ENCODE measurements at places on chromosomes 5 and 9.

GRCh38 chr5:138241688-138242571 lies 28.8 kb upstream of the CDC23 start:
- DNase-seq: peak; percentile 84

DNA sequence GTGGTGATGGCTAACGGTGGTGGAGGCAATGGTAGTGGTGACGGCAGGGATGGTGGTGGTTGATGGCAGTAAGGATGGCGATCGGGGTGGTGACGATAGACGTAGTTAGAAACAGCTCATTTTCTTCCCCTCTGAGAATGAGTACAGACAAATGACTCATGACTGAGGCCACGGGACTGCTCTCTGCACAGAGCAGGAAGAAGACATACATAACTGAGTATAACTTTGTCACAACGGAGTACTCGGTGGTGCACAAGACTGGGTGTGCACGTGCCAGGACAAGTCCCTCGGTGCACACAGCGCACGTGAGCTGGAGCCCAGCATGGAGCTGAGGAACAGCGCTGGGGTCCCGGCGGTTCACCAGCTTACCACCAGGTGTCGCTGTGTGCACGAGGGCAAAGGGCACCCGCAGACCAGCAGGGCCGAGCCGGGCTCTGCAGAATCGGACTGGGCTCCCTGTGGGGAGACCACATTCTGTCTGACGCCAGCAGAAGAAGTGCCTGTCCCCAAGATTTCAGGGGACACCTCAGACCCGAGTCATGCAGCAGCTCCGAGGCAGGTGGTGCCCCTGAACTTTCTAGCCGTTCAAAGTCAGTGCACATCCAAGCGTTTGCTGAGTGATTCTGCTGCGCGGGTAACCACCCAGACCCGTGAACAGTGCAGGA lies 188.6 kb downstream of the FSTL4 start:
- DNase-seq: peak; percentile 71

GRCh38 chr5:132426525-132427138 lies 57.1 kb downstream of the SLC22A5 start:
- DNase-seq: no peak

GRCh38 chr9:127526655-127527559 lies 75.6 kb downstream of the LRSAM1 start:
- no peak for DNase-seq

- no peak for DNase-seq
Measured at GRCh38 chr5:173454736-173455598, 126.8 kb upstream of the STC2 start.

GRCh38 chr5:31300501-31300900 lies 107.0 kb downstream of the CDH6 start:
- no peak for DNase-seq

GRCh38 chr5:93461756-93462155 lies 119.3 kb downstream of the NR2F1-AS1 start:
- DNase-seq: no peak

DNA sequence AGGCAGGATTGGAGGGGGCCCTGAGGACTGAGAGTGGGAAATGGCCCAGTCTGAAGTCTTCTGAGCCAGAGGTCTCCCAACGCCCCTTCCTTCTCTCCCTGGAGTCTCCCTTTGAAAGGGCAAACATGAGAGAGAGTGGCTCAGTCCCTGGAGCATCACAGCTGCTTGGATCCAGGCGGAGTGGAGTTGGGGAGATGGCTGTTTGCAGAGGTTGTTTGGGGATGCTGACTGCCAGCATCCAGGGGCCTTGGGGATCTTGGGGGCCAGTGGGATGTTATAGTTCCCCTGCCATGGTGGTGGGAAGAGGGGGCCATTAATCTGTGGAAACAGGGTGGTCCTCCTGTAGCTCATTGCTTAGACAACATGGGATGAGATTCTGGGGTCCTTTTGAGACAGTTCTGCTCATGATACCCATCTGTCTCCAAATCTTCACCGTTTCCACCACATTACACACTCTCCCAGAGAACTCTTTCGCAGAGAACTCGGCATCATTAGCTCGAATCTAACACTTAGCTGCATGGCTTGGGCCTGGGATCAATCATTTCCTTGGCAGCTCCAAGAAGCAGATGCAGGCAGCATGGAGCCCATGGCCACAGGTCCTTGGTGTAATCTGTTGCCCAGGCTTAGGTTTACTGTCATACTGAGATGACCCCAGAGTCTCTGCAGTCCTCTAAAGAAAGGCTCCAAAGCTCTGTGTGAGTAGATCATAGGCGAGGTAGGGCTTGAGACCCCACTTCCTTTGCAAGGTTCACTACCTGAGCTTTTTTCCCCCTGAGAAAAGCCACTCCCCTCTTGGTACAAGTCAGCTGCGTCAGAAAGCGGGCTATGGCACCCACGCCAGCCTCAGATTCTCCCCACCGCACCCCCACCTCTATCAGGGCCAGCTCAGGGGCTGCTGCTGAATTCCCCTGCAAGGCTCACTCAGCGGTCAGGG lies 54.4 kb upstream of the SH3PXD2B start:
- DNase-seq: no peak

- DNase-seq: no peak
Measured at GRCh38 chr9:116182876-116183275, 29.3 kb downstream of the PAPPA start.

GRCh38 chr5:36570301-36571095 lies 35.9 kb upstream of the SLC1A3 start:
- DNase-seq: no peak

DNA sequence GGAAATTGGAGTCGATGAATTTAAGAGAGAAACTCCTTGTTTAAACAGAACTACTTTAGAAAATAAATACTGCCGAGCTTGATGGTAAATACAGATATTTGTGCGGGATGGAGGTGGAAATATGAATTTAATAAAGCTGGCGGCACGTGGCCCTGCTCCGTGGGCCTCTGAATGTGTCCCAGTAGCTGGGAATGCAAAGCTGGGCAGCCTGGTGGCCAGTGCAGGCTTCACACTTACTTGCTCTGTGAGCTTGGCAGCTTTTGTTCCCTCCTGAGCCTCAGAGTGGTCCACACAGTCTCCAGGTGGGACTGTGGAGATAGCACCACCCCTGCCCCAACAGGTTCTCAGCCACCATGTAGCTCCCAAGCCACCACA lies 45.9 kb downstream of the BARX1 start:
- no peak for DNase-seq

GRCh38 chr9:14440062-14440461 lies 126.1 kb upstream of the NFIB start:
- no peak for DNase-seq

DNA sequence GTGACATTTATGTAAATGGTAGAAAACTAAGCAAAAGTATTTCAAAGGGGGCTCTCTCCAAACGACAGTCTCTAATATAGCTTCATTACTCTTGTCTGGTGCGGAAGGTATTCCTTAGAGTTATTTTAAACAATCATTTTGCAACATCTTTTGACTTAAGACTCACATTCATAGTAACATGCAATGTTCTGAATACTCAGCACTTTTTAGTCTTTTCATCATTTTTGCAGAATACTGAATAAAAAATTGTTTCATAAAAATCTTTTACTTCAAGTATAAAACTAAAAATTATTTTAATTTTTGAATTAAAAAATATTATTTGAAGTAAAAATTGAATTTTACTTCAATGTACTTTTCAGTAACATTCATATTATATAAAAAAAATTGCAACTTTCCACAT lies 321.1 kb downstream of the PLK2 start:
- no peak for DNase-seq

DNA sequence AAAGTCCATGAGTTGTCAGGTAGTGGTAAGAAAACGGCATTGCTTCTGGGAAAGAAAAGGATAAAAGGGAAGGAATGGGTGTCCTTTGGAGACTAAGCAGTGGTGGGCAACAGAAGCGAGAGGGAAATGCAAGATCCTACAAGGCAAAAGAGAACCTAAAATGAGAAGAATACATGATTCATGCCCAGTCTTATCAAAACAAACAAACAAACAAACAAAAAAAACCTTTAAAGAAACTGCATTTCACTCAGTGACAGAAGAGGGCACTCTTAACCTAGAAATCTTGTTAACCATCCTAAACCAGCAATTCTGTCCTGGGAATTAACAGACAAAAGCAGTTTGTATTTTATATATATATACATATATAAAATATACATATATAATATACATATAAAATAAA lies 88.5 kb downstream of the SUSD1 start:
- DNase-seq: no peak

- DNase-seq: no peak
Measured at GRCh38 chr9:19358701-19359100, 21.3 kb downstream of the RPS6 start.

GRCh38 chr9:120403543-120403856 lies 176.5 kb downstream of the CDK5RAP2 start:
- no peak for DNase-seq

- no peak for DNase-seq
Measured at GRCh38 chr5:35990520-35990919, 670 bp downstream of the UGT3A1 start.

DNA sequence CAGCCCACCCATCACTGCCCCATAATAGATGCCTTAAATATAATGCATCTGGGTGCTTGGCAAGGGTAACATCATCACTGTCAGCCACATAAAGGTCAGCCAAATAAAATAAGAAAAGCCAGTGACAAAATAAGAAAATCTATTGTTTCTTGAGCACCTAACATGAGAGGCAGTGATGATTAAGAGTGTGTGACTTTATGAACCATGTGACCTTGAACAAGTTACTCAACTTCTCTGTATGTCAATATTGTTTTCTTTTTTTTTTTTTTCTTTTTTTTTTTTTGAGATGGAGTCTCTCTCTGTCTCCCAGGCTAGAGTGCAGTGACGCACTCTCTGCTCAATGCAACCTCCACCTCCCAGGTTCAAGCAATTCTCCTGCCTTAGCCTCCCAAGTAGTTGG lies 98.7 kb downstream of the CDK5RAP2 start:
- DNase-seq: no peak

DNA sequence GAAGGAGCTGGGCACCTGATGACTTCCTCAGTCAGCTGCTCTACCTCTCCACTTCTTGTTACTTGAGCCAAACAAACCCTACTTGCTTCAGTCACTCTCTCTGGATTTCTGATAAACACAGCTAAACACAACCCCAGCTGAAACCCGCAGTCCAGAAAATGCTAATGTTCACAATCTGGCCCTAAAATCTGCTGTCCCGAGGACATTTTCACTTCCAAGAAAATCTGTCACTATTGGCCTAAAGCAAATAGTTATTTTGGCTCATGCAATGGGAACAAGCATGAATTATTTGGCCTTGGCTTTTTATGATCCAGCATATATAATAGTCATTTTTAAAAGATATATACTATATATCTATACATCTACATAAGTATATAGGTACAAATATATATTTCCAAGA lies 19.1 kb downstream of the FAM81B start:
- no peak for DNase-seq

DNA sequence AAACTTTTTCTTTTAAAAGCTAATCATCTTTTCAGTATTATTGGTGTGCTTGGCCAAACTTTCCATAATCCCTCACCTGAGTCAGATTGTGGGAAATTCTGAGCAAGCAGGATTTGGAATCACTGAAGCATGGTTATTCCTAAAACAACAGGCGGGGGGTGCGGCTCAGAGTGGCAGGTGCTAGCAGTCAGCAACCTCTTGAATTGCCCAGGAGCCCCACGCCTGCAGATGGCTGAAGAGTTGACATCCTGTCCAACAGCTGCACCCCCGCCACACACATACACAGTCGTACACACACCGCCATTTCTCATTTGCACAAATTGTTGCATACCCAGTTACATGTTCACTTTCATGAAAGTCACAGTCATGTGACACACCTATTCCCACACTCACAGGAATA lies 96.6 kb downstream of the LHX2 start:
- no peak for DNase-seq

DNA sequence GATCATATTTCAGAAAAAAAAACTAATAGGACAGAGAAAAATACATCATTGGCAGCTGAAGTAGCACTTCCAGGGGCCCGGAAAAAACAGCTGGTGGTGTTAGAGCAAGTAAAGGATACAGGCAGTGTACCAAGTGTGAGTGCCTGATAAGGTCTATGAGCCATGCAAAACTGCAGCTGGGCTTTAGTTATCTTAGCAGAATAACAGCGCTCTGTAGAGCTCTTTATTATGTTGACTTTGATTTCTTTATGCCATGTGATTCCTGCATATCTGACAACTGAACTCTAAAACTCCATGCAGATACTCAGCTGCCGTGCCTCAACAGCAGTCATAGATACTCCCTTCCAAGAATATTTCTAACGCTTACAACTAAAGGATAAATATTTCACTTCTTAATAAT lies 119.5 kb downstream of the CAAP1 start:
- no peak for DNase-seq

DNA sequence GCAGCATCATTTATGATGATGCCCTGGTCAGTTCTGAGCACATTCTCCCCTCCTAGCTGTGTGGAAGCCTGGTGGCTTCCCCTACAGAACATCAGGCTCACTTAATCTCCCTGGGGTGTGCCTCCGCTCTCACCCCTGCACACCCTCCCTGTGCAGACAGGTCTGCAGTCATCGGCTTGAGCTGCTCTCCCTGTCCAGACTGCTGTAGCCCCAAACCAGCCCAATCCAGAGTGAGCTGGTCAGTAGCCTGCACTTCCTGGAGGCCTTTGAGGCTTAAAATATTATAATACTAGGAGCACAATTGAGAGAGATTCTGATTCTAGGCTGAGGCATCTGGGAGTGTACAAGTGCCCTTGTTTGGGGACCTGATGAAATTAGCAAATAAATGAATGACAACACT lies 60.2 kb downstream of the PPARGC1B start:
- no peak for DNase-seq

- no peak for DNase-seq
Measured at GRCh38 chr5:143740956-143741355, 71.0 kb upstream of the HMHB1 start.

DNA sequence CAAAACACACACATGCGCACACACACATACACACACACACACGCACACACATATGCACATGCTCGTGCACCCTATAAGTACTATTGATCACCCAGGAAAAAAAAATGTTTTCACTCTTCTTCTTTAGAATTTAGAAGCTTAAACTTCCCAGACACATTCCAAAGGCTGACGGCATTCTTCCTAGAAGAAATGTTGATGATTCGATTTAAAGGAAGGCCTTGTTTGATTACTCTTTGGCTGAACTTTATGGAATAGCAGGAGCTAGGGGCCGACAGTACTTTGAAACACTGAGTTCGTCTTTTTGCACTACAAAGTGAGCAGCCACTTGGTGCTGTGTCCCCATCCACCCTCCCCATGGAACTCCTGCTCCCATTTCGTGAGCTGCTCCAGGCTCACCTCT lies 113.2 kb downstream of the EGFLAM start:
- no peak for DNase-seq

DNA sequence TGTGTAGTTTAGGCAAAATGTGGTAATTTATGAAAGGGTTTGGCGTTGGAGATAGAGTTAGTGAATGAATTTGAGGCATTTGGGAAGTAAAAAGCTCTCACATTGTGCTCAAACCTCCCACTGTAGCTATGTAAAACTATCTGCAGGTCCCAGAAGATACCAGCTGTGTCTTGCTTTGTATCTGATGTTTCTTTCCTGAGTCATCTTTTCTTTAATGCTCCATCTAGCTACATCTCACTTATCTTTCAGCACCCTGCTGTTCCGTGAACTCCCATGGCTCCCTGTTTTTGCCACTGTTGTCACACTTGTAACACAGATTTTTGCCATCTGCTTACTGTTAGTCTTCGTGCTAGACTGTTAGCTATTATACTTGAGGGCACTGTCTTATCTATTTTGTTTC lies 253.1 kb downstream of the NPR3 start:
- DNase-seq: no peak

GRCh38 chr5:14783691-14784090 lies 87.9 kb downstream of the ANKH start:
- no peak for DNase-seq

Data from right kidney (tissue), 9 donors.